ENCODE measurements at places on chromosomes 2 and 18. TPM values are rescaled to one million over a fixed set of nuclear protein-coding genes. Genes with fewer than 3 reads are reported as not detected.

GRCh38 chr2:12675352-12675795 lies 41.4 kb upstream of the TRIB2 start:
- no peak for DNase-seq

GRCh38 chr2:60852282-60852860 lies 29.0 kb upstream of the REL start:
- no peak for DNase-seq

- DNase-seq = no peak
Measured at GRCh38 chr2:74930811-74931486, 27.5 kb upstream of the POLE4 start.

- no peak for DNase-seq
Measured at GRCh38 chr2:214126135-214126534, 284.7 kb upstream of the VWC2L start.

DNA sequence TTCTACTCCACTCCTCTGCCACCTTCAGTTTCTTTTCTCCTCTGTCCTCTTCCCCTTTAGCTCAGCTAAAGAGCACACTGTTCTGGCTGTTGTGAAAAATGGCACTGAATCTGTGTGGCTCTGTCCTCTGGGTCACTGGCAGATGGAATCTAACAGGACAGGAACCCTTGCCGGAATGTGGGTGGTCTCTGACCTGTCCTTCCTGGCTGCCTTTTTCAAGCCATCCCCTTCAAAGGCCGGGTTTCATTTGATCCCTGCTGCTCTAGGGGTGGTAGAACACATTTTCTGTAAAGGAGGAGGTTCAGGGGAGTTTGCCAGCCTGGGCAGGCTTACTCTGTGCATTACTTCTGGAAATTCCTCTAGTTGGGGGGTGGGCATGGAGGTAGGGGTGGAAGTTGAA lies 29.9 kb downstream of the MTCL1 start:
- no peak for DNase-seq

GRCh38 chr2:6423157-6423556 lies 442.6 kb downstream of the CMPK2 start:
- no peak for DNase-seq

DNA sequence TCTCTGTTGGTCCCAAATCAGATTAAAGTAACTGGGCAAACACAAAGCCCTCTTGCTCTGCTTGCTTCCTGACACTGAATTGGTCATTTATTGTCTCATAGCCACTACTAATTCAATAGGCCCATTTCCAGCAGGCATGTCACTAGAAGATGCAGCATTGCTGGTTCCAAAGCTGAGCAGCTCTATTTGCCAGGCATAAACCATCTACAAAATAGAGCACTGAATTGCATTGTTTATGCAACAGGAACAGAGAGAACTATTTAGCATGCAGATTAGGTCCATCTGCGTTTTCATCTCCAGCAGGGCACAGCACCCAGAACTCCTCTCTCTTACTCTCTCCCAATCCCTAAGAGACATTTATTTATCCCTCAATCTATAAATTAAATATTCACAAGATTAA lies 227.6 kb downstream of the SUCLG1 start:
- DNase-seq = no peak

GRCh38 chr2:7060631-7061449 lies 143.6 kb downstream of the RNF144A start:
- DNase-seq = no peak

- no peak for DNase-seq
Measured at GRCh38 chr2:11385216-11385615, 40.8 kb upstream of the ROCK2 start.

IL18R1 gene
- total RNA-seq = 5.1 TPM

GKN2 gene
- total RNA-seq = not detected

SERPINB4 gene
- not detected for total RNA-seq

ASTL gene
- not detected for total RNA-seq
